ENCODE measurements at places on chromosomes 4 and X. TPM values are rescaled to one million over a fixed set of nuclear protein-coding genes. Genes with fewer than 3 reads are reported as not detected.

The GRSF1 gene
- total RNA-seq = 88.0 TPM

- DNase-seq = peak; percentile 1
Observed at GRCh38 chr4:61149278-61149677, 50.8 kb upstream of the ADGRL3 start.

- no peak for DNase-seq
Observed at GRCh38 chr4:108006361-108006760, 16.7 kb downstream of the HADH start.

- no peak for DNase-seq
Observed at GRCh38 chrX:56817179-56817578, 88.1 kb downstream of the NBDY start.

GRCh38 chrX:140804292-140804691 lies 94.7 kb downstream of the LINC00632 start:
- no peak for DNase-seq

- no peak for DNase-seq
Observed at GRCh38 chr4:131304686-131305085, 1844.4 kb upstream of the PCDH10 start.

- DNase-seq = no peak
Observed at GRCh38 chrX:74351760-74352159, 47.8 kb downstream of the ZCCHC13 start.

- peak; percentile 80 for DNase-seq
Observed at GRCh38 chrX:17736856-17737709, at the start of gene SCML1. SCML1 (plus strand) TSS chrX:17737493; CDS start chrX:17744187, 6,694 bp downstream.

DNA sequence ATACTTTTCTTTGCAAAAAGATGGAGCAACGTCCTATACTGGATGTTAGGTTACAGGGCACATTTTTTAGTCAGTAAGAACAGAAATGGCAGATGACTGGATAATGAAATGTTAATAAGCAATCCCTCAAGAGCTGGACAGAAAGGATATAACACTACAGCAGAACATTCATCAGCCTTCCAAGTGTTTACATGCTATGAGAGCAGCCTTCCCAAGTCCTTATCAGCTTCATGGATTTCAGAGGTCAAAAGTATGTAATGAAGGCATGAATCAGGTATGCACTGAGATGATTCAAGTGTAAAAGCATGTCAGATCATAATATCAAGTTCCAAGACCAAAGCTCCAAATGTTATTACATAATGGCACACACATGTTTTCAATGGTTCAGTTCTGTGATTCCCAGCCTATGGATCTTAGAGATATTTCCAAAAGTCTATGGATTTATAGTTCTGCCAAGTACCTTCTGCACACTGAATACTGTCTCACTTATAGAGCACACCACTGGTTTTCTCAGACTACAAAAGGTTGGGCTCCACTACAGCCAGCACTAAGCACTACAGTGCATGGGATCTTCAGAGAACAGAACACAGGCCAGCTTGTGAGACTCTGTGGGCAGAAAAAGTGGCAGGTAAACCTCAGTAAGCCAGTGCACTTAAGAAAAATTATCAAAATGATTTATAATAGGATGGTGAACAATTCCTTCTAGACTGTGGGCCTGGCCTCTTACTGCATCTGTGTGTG lies 49.2 kb downstream of the GPC4 start:
- no peak for DNase-seq

The CT55 gene
- total RNA-seq = not detected

DNA sequence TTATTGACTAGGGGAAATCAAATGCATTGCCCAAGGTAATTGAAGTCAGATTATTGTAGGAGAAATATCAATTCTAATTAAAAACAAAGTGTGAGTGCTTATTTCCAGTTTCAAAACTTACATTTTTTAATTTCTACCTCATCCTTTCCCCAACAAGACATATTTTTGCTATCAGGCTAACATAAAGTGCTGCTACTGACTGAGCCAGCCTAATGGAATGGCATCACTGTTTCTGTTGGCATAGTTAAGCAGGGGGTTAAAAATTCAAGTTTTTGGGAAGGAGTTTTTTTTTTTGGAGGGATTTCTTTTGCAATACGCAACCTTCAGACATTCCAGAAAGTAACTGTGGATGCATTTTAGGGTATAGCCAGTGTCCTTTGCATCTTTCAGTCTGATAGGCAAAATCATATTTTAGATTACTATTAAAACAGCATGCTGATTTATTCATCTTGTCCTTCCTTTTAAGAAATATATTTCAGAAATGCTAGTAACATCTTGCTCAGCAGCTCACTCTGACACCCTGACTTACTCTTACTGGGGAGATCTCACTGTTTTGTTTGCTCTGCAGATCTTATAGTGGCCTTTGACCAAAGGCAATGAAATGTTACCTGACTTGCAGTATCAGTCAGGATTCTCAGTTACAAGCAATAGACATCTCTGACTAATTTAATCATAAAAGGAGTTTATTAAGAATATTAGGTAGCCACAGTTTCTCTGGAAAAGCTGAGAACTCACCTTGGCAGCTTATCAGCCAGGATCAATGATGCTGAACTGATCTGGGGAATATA lies 24.4 kb downstream of the GAB1 start:
- no peak for DNase-seq

DNA sequence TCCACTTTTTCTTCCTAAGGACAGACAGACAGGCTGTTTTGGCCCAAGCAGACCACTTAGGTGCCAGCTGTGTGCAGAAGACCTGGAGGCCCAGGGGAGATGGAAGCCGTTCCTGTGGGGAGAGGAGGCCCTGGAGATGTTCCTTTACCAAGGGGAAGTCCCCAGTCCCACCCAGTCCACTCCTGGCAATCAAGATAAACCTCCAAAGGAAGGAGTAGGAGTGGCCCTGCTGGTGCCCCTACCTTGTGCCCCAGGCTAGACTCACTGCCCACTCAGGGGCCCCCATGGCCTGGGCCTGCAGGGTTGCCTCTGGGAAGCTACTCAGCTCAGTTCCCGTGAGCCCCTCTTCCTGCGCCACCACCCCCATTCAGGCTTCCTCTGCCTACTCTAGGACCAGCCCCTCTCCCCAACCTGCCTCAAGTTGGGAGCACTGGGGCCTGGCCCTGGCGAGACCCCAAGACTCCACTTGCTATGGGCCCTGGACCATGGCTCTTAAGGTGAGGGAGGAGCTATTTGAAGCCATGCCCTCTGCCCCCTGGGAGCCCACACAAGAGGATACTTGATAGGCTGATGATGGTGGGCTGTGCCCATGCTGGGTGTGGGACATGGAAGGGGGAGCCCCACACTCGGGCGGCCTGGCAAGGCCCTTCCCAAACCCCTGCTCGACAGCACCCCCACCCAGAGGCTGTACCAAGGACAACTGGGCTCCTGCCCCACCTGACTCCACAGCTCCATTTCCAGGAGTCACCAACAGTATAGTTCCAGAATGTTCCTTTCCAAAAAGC lies 24.8 kb upstream of the RNF4 start:
- DNase-seq = no peak

The LGI2 gene
- 0.25 TPM for total RNA-seq

Data from kidney epithelial cell (primary cell).